ENCODE measurements at places on chromosomes 13 and 19.

GRCh38 chr13:22111961-22112360 lies 441.1 kb downstream of the FGF9 start:
- DNase-seq: no peak

DNA sequence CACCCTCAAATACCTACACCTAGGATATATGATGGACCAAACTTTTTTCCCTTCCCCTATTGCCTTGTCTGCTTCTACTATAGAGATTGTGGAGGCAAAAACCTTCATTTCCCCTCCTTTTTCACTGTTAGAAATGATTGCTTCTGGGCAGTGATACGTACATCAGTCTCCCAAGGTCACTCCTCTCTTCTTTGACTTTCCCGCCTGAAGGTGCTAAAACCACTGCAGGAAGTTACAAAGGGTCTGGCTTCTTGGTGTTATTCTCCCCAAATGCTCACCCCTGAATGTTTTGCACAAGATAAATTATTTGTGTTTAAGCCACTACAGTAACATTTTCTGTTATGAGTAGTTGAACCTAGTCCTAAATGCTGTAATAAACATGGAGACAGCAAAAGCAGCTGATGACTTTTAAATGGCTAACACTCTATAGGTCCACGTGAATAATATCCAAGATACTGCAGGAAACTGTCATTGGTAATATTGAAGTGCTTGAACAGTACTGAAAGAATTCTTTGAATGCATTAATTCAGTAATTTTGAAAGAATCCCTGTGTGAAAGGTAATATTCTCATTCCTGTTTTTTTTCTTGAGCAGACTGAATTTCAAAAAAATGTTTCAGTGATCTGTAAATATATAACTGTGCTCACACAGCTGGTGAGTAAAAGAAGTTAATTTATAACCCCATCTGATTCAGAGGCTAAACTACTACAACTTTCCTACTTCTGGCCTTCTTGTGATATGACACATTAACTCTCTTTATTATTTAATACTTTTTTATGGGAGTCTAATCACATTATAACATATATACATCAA lies 865.1 kb downstream of the EFNB2 start:
- no peak for DNase-seq

DNA sequence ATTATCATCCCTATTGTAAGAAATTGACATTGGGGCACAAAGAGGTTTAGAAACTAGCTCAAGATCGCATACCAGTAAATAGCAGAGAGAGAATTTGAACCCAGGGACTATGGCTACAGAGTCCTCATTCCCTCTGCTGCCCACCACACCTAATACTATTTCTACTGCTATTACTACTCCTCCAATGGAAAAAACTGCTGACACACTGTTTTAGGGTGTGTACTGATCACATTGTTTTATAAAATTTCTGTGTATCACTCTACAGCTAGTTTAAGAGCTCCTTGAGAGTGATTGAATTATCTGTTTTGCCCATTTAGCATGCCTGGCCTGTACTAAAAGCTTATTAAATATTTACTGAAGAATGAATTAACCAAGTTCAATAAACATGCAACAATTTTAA lies 552.4 kb downstream of the GPC5 start:
- no peak for DNase-seq

GRCh38 chr13:53206455-53206854 lies 177.8 kb downstream of the OLFM4 start:
- DNase-seq: no peak

DNA sequence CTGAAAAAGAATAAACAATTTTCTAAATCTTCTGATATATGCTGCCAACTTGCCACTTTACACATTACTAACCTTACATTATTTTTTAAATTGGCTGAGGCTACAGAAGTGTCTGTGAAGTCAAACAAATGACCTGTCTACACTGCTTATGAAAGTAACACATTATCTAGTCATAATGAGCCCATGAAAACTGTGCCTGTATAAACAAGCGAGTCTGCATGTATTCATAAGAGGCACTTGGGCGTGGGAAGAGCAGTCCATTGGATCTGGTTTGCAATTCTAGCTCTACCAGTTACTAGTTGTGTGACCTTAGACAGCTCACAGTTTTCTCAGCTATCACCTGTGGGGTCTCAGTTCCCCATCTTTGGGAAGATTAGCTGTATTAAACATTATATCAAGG lies 3.1 kb downstream of the VPS36 start:
- DNase-seq: no peak

DNA sequence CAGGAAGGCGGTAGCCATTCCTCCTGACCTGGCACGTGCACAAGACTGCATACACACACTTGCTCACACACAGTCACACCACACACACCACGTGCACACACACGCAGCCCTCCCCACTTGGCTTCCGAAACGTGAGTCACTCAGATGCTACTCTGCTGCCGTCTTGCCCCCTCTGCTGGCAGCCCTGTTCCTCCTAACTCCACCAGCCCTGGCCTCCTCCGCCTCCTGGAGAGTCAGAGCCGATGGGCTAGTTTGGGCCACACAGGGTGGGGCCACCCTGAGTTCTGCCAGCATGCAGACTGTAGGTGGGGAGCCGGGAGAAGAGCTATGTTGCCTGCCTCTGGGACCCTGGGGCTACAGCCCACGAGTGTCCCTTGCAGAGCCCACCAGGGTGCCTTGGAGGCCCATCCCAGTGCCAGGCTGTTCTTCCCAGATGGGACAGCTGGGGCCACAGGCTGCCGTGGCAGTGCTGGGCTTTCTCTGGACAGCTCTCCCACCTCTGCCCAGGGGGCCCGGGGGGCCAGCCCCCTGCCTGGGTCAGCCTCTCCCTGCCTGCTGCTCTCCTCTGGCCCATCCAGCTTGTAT lies 12.1 kb downstream of the PIN1 start:
- no peak for DNase-seq

- DNase-seq: no peak
Measured at GRCh38 chr13:74973935-74974879, 507.8 kb downstream of the TBC1D4 start.

GRCh38 chr19:46493236-46494145 lies 2.2 kb downstream of the PNMA8B start:
- no peak for DNase-seq

Data from memory B cell (primary cell).